Central memory CD4-positive, alpha-beta T cell (primary cell): ENCODE measurements at places on chromosomes 1 and 21.
A peak's percentile ranks its signal among the peaks of the same experiment; 100 is the strongest.

GRCh38 chr1:85445906-85446305, 19.1 kb downstream of the DDAH1 start:
- DNase-seq: no peak

- DNase-seq: no peak
These were observed 14.4 kb downstream of the SHISA4 start for GRCh38 chr1:201903135-201903534.

DNA sequence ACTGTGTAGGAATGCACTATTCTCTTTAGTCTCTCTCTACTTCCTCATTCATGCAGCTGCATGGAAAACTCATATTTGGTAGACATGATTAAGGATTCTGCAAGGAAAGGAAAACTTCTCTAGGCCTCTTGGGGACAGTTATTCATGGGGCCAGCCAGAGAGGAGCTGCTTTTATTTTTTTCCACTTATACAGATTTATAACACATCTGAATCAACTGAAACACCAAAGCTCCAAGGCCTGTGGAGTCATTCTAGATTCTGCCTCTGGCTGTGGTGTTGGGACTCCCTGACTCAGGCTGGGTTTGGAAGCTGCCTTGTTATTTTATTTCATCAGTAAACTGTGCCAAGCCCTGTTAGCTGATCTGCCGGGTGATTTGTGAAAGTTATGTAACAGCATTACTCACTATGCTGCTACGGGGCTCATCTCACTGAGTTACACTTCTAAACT, 83.9 kb upstream of the EDEM3 start:
- no peak for DNase-seq

GRCh38 chr1:200411406-200412257, 1.8 kb upstream of the ZNF281 start:
- no peak for DNase-seq

GRCh38 chr1:228114827-228115226, 5.7 kb upstream of the MRPL55 start:
- no peak for DNase-seq

DNA sequence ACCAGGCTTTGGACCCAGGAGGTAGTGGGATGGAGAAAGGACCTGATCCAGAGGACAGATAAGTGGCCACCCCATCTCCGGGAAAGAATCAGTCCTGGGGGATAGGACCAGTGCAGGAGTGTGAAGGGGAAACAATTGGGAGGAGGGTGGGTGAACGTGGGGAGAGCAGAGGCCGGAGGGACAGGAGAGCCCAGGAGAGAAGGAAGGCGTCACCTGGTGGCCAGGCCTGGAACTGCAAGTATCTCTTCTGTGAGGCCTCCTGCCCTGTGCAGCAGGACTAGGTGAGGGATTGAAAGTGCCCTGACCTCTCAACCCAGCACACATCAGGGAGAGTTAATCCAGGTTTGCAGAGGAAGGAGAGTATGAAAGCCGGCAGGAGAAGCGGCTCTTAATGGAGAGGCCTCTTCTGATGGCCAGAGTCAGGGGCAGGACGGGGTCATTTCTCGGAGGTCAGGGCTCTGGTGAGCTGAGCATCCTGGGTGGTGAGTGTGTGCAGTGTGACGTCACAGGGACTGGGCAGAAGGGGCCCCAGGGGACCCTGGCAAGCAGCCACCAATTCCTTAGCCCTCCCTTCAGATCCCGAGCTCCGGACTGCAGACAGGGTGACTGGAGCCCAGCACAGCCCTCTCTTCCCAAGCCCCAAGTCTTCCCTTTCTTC, 9.2 kb upstream of the LAD1 start:
- DNase-seq: peak; percentile 24

- DNase-seq: no peak
These were observed 25.7 kb downstream of the EPHA10 start for GRCh38 chr1:37739222-37739621.

DNA sequence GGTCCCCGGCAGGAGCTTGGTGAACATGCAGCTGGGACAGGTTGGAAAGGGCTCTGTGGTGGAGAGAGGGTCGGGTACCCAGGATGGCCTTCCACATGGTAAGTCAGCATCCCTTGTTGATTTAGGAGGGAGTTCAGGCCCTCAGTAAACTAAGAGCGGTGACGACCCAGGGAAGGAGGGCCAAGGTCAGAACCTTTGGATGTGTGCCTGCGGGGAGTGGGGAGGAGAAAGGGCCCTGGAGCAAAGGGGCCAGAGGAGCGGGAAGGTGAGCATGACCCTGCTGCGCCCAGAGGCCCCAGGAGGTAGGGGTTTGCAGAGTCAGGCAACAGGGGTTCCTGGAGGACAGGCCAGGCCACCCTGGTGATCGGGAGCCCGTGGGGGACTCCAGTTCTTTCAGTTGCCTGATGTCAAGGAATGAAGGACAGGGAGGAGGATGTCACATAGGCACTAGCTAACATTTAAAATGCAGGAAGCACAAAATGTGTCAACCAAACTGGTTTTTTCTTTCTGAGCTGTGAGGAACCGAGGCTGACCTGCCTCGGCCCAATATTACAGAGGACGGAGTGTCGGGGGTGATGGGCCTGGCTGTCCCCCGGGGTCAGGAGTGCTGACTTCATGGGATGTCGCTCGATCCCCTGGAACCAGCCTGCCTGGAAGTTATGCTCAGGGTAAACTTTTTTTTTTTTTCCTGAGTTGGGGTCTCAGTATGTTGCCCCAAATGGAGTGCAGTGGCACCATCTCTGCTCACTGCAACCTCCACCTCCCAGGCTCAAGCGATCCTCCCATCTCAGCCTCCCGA, 117.4 kb upstream of the SLC45A1 start:
- DNase-seq: no peak

GRCh38 chr21:43850728-43851295, 14.2 kb upstream of the AGPAT3 start:
- DNase-seq: no peak

GRCh38 chr1:87926131-87926830, 597.6 kb downstream of the LMO4 start:
- no peak for DNase-seq

DNA sequence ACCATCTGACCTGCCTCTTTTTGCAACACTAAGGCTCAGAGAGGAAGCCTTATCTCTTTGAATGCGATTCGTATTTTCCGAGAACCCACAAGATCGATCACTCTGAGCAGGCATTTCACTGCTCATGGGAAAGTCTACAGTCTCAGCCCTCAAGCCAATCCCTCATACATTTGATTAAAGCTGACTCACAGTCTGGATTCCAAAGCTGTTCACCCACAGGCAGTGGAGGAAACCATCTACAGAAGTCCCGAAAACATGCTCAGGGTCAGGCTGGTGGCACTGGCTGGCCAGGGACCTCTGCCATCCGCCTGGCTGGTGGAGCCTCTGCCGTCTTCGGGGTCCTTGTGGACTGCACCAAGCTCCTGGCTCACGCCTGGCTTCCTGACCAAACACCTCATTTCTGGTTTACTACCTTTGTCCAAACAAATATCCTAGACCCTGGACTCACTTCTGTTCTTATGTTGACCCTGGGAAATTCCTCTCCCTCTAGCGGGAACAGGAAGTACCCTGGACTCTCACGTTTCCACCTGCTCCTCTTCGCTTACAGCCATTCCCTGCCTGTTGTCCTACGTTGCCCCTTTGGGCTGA, 650.0 kb downstream of the SMYD3 start:
- no peak for DNase-seq

- DNase-seq: no peak
These were observed 30.3 kb upstream of the ID3 start for GRCh38 chr1:23589585-23589986.

DNA sequence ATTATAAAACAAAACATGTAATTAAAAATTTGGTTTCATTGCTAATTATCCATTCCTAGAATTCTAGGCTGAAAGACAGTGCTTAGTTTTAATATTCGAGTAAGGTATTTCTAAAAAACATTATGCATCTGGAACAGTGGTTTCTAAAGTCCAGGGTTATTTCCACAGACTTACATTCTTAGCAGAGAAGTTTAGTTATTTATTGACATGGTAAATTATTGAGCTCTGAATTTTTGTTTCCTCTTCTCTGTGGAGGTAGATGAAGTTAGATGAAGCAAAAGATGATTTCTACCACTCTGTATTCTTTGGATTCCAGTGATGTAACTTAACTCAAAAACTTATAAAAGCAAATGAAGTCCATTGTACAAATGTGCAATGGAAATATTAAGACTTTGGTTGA, 709.4 kb downstream of the MRPL39 start:
- DNase-seq: no peak

- DNase-seq: peak; percentile 5
These were observed 13.6 kb downstream of the DENND1B start for GRCh38 chr1:197761654-197762053.

- DNase-seq: no peak
These were observed 8.9 kb downstream of the CACHD1 start for GRCh38 chr1:64478594-64479470.

GRCh38 chr1:183080406-183080805, 57.2 kb downstream of the LAMC1 start:
- no peak for DNase-seq

GRCh38 chr21:34336756-34337391, 26.9 kb upstream of the KCNE2 start:
- DNase-seq: no peak

- no peak for DNase-seq
These were observed 75.7 kb upstream of the WLS start for GRCh38 chr1:68308034-68308433.

DNA sequence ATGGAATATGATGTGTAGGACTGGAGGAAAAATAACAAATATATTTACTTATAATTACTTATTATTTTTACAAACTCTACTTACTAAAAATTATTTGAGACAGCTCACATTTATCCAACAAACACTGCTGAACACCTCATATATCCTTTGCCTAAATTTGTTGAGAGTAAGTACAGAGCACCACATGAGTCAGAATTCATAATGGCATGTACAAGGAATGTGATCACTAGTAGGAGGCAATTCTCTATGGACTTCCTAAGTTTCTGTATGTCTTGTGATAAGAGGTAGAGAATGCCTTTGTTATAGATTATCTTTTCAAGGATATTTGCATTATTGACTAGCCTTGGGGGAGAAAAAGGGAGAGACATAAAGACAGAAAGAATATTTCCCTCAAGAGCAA, 8.2 kb upstream of the ST6GALNAC3 start:
- DNase-seq: no peak
